Effector CD4-positive, alpha-beta T cell (primary cell): ENCODE measurements at places on chromosomes 1 and 21.

DNA sequence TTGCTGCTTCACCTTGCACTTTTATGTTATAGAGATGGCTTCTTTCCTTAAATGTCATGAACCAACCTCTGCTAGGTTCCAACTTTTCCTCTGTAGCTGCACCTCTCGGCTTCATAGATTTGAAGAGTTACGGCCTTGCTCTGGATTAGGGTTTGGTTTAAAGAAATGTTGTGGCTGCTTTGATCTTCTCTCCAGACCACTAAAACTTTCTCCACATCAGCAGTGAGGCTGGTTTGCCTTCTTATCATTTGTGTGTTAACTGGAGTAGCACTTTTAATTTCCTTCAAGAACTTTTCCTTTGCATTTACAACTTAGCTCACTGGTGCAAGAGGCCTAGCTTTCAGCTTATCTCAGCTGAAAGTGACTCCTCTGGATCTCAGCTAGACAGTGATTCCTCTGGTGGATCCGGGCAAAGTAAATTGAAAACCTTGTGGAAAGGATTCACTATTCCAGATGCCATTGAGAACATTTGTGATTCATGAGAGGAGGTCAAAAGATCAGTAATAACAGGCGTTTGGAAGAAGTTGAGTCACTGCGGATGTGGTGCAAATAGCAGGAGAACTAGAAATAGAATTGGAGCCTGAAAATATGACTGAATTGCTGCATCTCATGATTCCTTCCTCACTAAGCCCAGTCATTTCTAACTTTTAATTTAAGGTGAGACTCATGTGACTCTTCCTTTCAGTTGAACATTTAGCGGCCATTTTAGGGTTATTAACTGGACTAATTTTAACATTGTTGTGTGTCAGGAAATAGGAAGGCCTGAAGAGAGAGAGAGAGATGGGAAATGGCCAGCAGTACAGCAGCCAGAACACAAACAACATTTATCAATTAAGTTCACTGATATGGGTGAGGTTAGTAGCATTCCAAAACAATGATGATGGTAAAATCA is 16.2 kb upstream of the RGS1 start:
- no peak for DNase-seq

- no peak for DNase-seq
Measured at GRCh38 chr1:160144921-160145320, 6.5 kb upstream of the ATP1A4 start.

GRCh38 chr1:22321917-22322316 is 129.7 kb upstream of the ZBTB40 start:
- DNase-seq: no peak

- DNase-seq: no peak
Measured at GRCh38 chr1:58392083-58392482, 154.4 kb downstream of the OMA1 start.

DNA sequence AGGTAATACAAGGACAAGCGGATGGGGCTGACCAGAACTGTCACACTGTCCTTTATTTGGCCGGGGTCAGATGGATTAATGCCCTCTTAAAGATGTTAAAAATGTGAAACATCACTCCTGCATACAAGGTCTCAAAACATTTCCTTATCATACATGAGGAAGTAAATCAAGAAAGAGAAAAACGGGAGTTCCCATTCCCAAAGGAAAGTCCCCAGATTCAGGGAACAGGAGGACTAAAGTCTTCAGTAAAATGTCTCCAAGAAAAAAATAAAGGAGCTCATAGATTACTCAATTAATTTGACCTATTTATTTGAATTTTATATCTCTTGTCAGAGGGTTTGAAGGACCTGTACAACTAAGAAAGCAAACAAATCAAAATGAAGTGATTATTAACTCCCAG is 13.4 kb upstream of the HSD11B1 start:
- no peak for DNase-seq

DNA sequence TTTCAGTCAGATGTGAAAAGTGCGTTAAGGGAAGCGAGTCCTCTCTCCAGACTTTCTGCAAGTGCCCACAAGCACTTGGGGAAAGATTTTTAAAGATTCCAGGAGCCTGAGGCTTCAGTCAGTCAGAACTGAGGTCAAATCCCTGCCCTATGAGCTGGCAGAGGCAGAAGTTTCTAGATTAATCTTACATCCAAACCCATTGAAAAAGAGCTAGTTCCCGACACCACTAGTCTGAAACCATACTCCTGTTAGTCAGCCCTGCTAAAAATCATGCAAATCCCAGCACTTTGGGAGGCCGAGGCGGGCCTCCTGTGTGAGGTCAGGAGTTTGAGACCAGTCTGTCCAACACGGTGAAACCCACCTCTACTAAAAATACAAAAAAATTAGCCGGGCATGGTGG is 21.0 kb downstream of the RSPH1 start:
- no peak for DNase-seq

DNA sequence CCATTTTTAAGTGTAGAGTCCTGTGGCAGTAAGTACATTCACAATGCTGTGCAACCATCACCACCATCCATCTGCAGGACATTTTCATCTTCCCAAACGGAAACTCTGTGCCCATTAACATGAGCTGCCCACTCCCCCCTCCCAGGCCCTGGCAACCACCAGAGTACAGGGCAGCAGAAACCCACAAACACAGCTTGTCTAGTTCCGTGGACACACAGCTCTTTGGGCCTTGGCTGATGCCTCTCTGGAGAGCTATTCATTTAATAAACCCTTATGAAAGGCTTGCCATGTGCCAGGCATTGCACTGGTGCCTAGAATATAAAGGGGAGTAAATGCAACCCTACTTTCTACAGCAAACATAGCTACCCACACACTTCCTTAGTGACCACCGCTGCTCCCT is 28.0 kb downstream of the STUM start:
- DNase-seq: no peak

- no peak for DNase-seq
Measured at GRCh38 chr1:227808566-227808965, 6.9 kb upstream of the PRSS38 start.

DNA sequence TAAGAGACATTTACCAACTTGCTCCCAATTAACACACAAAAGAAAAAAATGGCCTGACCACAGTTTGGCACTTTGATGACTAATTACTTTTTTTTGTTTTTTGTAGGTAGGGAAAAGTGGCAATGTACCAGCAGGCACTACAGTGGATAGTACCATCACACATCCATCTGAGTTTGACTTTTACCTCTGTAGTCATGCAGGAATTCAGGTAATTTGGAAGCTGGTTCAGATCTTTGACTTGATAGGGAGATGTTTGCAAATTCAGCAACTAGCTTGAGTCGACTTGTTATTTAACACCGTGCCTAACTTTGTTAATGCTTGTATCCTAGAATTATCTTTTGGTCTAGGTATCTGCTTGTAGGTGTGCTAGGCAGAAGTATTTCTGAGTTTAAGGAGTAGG is 33.0 kb upstream of the AGO1 start:
- no peak for DNase-seq

DNA sequence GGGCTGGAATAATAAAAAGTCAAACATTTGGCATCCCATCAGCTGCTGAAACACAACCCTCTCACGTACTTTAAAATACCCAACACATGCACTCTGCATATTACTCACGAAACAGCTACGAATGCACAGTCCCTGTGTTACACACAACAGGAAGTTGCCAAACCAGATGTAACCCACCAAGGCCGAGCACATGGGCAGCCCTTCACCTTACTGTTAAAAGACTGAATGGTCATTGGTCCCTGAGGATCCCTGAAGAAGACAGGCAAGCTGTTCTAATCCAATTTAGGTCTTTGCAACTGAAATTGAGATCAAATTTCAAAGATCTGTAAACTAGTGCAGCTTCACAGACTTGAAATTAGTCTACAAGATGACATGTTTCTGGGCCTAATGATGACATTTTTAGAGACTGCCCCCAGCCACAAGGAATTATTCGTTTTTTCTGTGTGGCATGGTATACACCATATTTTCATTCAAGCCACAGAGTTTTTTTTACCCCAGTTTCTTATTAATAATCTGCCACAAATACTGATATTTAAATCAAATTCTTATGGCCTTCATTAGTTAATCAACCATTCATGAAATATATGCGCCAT is 25.6 kb upstream of the IER5 start:
- DNase-seq: no peak

GRCh38 chr1:153354515-153355193 is 3.0 kb upstream of the S100A9 start:
- DNase-seq: no peak

- DNase-seq: no peak
Measured at GRCh38 chr1:54479251-54479650, 68.8 kb upstream of the ACOT11 start.

DNA sequence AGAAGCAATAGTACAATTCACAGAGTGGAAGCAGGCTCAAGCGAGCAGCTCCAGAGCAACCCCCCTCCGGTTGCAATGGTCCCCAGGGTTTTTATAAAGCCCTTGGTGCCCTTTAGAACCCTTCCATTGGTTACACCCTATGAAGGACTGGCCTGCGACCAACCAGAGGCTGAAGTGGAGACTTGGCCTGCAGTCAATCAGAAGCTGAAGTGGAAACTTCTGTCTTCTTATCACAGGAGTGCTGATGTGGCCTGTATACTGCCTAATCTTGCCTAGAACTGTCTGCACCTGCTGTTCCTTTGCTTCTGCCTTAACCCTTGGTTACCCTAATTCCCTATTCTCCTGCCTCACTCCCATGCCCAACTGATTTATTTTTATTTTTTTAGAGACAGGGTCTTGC is 15.4 kb upstream of the FRRS1 start:
- DNase-seq: no peak

GRCh38 chr1:21638531-21639341 is 30.4 kb downstream of the RAP1GAP start:
- DNase-seq: no peak

- no peak for DNase-seq
Measured at GRCh38 chr1:182611787-182612186, 7.6 kb upstream of the RGS16 start.

- no peak for DNase-seq
Measured at GRCh38 chr1:241844593-241844992, 3.4 kb upstream of the EXO1 start.

DNA sequence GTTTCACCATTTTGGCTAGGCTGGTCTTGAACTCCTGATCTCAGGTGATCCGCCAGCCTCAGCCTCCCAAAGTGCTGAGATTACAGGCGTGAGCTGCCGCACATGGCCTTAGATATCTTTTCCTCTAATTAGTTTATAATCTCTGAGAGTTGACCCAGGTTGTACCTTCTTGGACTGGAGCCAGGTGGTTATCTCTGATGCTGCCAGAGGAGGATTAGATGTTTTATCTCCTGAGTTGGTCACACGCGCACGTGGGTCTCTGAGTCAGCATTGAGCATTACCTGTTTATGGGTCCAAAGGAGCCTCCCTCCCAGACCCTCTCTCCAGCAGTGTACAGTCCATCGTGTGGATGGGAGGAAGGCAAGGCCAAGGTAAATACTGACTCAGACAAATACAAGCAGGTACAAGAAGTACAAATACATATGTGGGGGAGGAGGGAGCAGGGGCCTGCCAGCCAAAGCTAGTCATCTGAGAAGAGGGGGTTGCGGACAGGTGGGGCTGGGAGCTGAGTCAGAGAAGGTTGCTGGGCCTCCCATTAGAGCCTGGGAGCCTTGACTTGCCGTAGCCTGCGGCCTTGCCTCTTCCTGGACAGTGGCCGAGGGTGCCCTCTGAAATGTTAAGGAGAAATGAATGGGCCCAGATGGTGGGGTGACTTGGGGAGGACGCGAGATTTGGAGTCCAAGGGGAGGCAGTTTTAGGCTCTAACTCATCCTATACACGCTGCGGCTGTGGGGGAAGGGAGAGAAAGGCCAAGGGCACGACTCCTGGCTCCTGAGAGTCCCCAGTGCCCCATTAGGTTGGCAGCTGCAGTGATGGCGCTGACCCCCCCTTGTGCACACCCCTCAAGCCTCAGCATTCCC is 13.1 kb downstream of the IL6R start:
- peak; percentile 16 for DNase-seq

GRCh38 chr1:54614024-54614423 is 9.3 kb downstream of the FAM151A start:
- no peak for DNase-seq

- DNase-seq: no peak
Measured at GRCh38 chr1:181028615-181029014, 5.2 kb upstream of the MR1 start.

DNA sequence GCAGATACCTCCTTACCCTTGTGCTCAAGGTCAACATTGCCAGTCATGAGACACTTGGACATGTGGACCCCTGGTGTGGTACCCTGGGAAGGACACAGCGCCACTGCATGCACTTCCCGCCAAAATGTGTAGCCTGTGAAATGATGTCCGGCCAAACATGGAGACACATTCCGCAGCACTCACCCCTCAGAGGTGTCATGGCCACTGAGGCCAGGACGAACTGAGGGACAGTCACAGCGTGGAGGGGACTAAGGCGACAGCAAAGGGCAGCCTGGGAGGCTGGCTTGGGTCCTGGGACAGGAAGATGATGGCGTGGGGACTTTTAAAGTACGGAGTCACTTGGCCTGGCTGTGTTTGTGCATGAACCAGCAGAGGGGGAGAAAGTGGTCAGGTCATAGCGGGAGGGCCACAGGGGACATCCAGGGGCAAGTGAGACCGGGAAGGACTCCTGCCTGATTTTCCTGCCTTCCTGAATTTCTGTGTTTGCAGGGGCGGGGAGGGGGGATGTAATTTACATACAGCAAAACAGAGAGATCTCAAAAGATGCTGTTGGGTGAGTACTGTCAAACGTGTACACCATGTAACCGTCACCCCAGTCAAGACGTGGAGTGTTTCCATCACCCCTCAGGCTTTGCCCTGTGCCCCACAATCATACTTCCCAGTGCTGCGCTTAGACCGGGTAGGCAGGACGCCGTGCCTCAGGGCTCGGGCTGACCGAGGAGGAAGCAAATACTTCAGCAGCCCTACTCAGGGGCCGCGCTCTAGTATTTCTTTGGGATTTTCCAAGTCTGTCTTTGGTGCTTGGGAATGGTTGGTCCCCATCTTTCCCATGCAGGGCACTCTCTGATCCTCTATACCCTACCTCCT is 45.2 kb downstream of the WDR4 start:
- DNase-seq: no peak

DNA sequence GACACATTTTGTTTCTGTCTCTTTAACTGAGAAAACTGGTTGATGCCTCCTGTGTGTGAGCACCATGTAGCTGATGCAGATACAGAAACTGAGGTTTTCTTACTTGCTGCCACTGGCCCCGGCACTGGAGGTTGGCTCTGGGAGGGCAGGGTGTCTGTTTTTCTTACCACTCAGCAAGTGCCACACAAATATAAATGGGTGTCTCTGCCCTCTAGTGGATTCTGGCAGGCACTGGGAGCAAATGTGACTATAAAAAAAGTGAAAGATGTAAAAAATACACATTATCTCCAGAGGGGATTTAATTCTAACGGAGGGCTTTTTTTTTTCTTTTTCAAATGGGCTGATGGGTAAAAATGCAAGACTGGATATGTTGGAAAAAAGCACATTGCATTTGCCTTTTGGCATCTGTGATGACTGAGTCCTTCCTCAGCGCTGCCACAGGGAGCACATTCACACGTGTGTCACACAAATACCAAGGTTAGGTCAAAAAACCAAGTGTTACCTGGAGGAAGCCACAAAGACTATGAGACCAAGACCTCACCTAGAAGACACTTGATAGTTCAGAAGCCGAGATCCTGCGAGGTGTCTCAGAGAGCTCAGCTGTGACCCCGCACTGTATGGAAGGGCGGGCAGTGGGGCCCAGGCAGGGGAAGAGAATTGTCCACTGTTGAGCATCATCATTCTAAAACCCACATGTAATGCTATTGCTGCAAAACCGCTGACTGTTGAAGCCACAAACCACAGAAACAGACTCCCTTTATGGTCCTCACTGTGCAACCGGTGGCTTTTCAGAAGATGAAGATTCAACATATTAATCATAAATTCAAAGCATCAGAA is 18.9 kb downstream of the PGBD2 start:
- peak; percentile 29 for DNase-seq

- no peak for DNase-seq
Measured at GRCh38 chr1:201444792-201445191, 23.3 kb upstream of the TNNI1 start.

GRCh38 chr1:116006486-116006964 is 30.2 kb downstream of the SLC22A15 start:
- no peak for DNase-seq
